ENCODE measurements at places on chromosomes 13 and 19. TPM values are rescaled to one million over a fixed set of nuclear protein-coding genes. Genes with fewer than 3 reads are reported as not detected.

The CD33 gene
- not detected for total RNA-seq

The ZNF773 gene
- 39.8 TPM for total RNA-seq

The ZNF506 gene
- 16.5 TPM for total RNA-seq

The CGB8 gene
- total RNA-seq = not detected

The C3 gene
- total RNA-seq = 1.2 TPM

The SIGLEC10 gene
- not detected for total RNA-seq

The URAD gene
- not detected for total RNA-seq

The CYP2F1 gene
- not detected for total RNA-seq

The GSK3A gene
- 8.7 TPM for total RNA-seq

The TNNT1 gene
- 7.4 TPM for total RNA-seq

The CFAP97D2 gene
- total RNA-seq = not detected

The ZNF135 gene
- total RNA-seq = 11.2 TPM

The ZNF66 gene
- total RNA-seq = 1.5 TPM

The SOX21 gene
- not detected for total RNA-seq

The HNRNPM gene
- total RNA-seq = 51.5 TPM

The KCNN1 gene
- under 0.01 TPM for total RNA-seq

The MYO1F gene
- total RNA-seq = 0.17 TPM

The ADGRE2 gene
- total RNA-seq = under 0.01 TPM

The ZNF878 gene
- not detected for total RNA-seq

The CPT1C gene
- 31.2 TPM for total RNA-seq

The ZNF99 gene
- not detected for total RNA-seq

The PLK5 gene
- not detected for total RNA-seq

The MOB3A gene
- 12.8 TPM for total RNA-seq

The C19orf67 gene
- total RNA-seq = not detected

The AMH gene
- 0.33 TPM for total RNA-seq

The TTYH1 gene
- not detected for total RNA-seq

The DIRAS1 gene
- total RNA-seq = 11.3 TPM

The ZIM2 gene
- not detected for total RNA-seq

The ARHGAP35 gene
- total RNA-seq = 37.5 TPM

The SLC7A10 gene
- not detected for total RNA-seq

The SPTBN4 gene
- total RNA-seq = 6.6 TPM

The GPR12 gene
- total RNA-seq = not detected

The ATXN8OS gene
- not detected for total RNA-seq

The NRTN gene
- 0.51 TPM for total RNA-seq

The SLC15A1 gene
- not detected for total RNA-seq

The LGALS4 gene
- total RNA-seq = not detected

The PSG4 gene
- 0.17 TPM for total RNA-seq

The SETDB2 gene
- 13.4 TPM for total RNA-seq

The TNNI3 gene
- total RNA-seq = not detected

The RFXANK gene
- total RNA-seq = 65.2 TPM

The KLK1 gene
- not detected for total RNA-seq

The FLT3LG gene
- total RNA-seq = 3.3 TPM

The KCNK6 gene
- total RNA-seq = 3.0 TPM

The RXFP2 gene
- not detected for total RNA-seq

The MCEMP1 gene
- total RNA-seq = not detected

The POGLUT2 gene
- 14.6 TPM for total RNA-seq

The SYCN gene
- total RNA-seq = not detected

The ATP4B gene
- total RNA-seq = not detected

The NXNL1 gene
- total RNA-seq = not detected

The APOE gene
- 339 TPM for total RNA-seq

The PSG2 gene
- not detected for total RNA-seq

The CASP14 gene
- not detected for total RNA-seq

The CNN1 gene
- total RNA-seq = 17.2 TPM

The VSTM1 gene
- not detected for total RNA-seq

The SHD gene
- not detected for total RNA-seq

The AMER2 gene
- total RNA-seq = not detected

The ODAD3 gene
- 0.26 TPM for total RNA-seq

Data from fibroblast of lung (primary cell).